Activated CD8-positive, alpha-beta memory T cell treated with anti-CD3 and anti-CD28 coated beads for 4 hours (primary cell): ENCODE measurements at places on chromosomes 2 and 18.

DNA sequence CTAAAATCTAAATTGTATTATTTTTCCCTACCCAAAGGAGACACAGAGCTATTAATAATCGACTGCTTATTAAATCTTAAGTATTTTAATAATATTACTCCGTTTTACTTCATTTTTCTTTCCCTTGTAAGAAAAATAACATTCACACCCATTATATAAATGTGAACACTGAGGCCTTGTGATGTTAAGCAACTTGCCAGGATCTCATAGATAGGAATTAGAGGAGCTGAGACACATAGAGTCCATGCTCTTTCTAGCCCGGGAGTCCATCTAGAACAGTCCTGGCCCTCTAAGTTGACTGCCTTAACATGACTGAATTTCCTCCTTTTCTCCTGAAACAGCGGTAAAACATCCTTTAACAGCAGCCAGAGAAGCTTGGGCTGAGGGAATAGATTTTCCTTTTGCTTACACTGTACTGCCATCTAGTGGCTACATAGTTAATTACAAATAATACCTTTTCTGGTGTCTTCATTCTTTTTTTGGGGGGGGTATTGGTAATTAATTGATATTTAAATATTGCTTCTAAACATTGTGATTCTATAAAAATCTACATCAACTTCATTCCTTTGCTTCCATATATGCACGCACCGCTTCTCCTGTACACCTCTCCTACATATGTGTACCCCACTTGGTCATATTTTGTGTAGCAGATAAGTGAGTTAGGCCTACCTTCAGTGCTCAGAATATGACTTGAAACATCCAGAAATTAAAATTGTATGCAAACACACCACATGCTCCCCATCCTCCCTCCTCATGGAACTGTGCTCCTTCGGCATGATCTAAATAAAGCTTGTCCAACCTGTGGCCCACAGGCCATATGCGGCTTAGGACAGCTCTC is 125.8 kb upstream of the HNMT start:
- no peak for DNase-seq

DNA sequence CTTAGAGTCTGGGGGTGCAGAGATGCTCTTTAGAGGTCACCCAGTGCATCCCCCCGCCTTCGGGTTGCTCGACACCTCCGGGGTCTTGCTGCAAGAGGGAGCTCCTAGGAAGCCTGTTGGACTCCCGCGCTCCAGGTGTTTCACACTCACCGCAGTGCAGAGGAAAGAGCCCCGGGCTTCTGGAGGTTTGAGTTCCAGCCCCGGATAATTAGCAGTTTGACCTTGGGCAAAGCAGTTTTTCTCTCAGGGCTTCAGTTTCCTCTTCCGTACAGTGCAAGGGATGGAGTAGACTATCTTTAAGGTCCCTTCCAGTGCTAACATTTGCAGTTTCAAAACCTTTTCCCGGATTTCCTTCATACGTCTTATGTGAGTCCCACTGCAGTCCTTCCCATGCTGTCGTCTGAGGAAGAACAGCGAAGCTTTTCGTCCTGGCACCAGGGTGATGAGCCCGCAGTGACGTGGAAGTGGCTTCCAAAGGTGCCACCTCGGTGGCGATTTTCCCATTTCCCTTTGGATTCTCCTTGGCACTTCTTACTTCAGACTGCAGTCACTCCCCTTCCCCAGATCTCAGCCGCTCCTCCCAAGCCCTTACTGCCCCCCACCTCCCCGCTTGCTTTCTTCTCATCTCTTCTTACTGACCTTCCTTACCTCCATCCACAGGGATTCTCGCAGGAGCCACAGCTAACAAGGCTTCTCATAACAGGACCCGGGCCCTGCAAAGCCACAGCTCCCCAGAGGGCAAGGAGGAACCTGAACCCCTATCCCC is 585 bp downstream of the PNKD start:
- DNase-seq: no peak

- no peak for DNase-seq
Observed at GRCh38 chr2:82062463-82062862, 1757.9 kb upstream of the LRRTM1 start.

- DNase-seq: no peak
Observed at GRCh38 chr18:61975526-61976326, 82.9 kb upstream of the RNF152 start.

- DNase-seq: no peak
Observed at GRCh38 chr2:179675435-179675834, 186.0 kb downstream of the ZNF385B start.

DNA sequence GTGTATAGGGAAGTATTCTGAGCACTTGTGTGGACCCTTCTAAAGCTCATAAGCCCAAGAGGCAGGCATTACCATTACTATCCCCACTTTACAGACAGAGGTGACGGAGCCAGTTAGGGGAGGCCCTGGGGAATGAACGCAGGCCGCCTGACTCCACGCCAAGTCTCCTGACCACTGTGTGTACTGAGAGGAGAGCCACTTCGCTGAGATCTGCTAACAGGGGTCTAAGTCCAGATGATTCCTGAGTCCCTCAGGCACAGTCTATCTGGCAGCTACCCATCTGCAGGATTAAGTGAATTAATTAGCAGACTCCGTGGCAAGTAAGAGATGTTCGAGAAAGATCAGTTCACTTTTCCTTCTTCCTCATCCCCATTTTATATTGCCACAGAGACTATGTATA is 13.7 kb downstream of the CYB5A start:
- no peak for DNase-seq

DNA sequence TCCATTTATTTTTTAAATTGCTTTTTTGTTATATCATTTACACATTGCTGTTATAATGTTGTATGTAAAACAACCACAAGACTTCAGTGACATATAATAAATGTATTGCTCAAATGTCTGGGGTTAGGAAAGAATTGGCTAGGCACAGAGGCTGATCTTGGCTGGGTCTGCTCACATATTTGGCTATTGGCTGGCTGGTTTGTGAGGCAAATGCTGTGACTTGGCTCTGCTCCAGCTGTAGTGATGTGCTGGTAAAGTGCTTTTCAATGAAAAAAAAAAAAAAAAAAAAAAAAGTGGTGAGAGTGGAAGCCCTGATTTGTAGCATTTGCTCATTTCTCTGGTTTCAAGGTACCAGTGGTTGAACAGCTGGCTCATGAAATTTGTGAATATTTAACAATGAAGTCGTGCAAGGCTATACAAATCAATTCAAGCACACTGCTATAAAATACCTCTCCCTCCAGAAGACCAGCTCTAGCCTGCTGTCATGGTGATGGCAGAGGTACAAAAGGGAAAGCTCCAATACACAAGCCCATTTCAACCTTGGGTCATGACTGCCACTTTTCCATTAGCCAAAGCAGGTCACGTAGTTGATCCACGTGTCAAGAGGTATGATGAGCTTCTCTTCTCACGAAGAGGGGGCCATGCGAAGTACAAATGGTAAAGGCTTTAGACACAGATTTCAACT is 43.7 kb upstream of the RIT2 start:
- no peak for DNase-seq

DNA sequence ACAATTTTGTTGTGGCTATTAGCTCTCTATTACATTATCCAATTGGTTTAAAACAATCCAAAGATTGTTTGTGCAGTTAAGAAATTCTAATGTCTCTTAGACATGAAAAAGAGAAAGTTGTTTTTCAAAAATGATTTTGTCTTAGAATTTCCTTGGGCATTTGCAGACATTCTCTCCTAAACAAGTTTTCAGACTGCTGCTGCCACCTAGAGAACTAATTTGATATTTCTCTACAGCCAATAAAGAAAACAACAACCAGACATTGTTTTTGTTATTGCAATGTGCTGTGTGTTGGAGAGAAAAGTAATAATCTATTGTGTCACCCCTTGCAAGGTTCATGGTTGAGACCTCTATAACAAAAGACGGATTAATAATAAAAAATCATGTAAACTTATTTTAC is 119.0 kb upstream of the SYT4 start:
- DNase-seq: no peak

DNA sequence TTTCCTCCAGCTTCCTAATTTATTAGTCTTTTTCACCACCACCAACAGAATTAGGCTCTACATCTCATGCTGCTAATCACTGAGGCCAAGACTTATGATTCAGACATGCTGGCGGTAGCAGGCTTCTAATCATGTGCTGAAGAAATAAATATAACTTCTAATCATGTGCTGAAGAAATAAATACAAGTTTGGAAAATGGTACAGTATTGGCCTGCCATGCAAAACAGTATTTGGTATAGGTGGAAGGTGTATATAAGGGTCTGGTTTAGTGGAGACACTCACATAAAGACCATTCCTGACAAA is 240.7 kb downstream of the TGIF1 start:
- DNase-seq: no peak

DNA sequence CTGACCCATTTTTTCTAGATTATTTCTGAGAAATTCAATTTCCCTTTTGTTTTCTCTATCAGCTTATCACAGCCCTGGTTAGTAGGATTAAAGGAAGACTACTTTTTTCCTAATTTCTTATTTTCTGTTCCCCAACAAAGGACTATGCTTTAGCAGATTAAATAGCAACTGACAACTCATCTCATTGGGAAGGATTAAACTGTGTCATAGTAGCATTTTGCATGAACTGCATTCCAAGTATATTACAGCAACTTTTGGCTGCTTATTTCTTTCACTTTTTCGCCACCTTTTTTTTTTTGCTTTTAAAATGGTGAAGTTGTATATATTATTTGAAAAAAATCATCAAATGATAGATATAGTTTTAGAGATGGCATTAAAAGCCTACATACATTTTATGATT is 570.3 kb downstream of the FBXO15 start:
- DNase-seq: no peak

DNA sequence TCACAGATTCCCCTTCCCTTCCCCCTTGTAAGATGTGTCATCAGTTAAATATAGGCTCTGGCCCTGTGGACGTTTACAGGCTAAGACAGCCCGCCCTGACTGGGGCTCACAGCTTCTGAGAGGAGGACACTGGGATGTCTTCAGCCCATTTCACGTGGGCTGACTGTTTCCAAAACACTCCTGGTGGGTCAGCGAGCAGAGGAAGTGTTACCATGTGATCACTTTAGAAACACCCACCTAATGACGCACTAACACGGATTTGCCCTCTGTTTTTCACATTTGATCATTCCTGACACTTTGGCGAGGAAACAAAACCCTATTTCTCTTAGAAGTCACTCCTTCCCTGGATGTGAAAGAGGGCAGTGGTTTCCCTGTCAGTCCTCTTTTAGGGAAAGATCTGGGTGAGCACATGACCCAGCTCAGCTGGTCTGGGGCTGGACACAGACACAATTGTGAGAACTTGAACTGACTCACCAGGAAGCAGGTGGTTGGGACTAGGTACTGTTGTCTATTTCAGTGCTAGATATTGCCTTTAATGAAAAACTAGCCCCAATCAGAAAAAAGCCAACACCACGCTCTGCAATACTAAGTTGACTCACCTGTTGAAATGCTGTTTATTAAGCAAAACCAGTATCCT is 38.8 kb downstream of the BMP10 start:
- peak; percentile 45 for DNase-seq

DNA sequence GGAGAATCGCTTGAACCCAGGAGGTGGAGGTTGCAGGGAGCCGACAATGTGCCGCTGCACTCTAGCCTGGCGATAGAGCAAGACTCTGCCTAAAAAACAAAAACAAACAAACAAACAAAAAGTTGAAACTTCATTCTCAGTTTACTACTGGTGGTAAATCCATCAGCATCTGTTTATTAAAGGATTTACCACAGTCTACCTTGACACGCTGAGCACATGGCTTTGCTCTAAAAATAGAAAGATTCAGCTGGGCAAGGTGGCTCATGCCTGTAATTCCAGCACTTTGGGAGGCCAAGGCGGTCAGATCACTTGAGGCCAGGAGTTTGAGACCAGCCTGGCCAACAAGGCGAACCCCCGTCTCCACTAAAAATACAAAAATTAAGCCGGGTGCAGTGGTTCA is 201.3 kb downstream of the TGIF1 start:
- DNase-seq: no peak

GRCh38 chr2:226115102-226115831 is 684.4 kb downstream of the IRS1 start:
- no peak for DNase-seq

GRCh38 chr2:29417630-29418029 is 302.4 kb downstream of the CLIP4 start:
- DNase-seq: no peak

DNA sequence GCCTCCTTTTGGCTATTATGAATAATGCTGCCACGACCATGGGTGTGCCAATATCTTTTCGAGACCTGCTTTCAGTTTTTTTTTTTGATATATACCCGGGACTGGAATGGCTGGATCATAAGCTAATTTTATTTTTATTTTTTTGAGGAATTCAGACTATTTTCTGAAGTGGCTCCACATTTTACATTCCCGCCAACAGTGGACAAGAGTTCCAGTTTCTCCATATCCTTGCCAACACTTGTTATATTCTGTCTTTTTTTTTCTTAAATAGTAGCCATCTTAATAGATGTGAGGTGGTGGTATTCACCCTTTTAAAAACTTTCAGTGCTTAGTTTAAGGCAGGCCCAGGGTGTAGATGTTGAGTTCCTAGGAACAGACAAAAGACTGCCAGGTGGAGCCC is 11.8 kb downstream of the LPIN1 start:
- DNase-seq: no peak

GRCh38 chr2:233209117-233209532 is 42.3 kb upstream of the ATG16L1 start:
- DNase-seq: no peak

DNA sequence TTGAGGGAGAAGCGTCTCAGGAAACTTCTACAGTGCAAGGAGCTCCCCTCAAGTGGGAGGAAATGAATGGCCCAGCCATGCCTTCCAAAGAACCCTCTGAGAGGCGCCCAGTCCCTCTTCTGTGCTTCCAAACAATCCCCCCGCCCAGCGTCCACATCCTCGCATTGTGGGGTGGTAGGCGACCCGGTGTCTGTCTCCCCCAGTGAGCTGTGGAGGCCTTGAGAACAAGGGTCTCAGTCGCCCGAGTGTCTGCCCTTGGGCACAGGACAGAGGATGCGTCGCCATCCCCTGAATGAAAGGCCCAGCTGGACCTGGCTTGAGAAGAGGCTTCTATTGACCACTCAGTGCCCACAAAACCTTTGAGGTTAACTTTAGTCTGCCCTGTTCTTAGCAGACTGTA is 29.7 kb downstream of the INPP5D start:
- no peak for DNase-seq

DNA sequence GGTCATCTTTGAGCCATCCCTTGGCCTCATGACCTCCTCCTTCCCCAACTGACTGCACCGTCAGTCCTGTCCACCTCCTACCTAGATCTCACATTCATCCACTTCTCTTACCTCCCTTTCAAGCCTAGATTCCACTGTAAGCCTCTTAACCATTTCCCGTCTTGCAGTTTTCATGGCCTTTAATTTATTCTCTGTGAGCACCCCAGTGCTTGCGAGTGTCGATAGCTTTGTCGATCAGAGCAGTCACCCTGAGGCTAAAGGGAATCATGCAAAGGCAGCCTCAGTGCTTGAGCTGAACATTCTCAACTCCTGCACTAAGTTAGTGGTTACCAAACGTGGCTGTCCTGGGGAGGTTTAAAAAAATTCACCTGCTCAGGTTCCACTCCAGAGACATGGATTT is 14.7 kb downstream of the ARHGAP25 start:
- DNase-seq: no peak
